Activated T-cell treated with anti-CD3 and anti-CD28 coated beads, Interleukin-2, amount 50 U/mL, for 48 hours (primary cell): ENCODE measurements at places on chromosomes 13 and 19.
A peak's percentile ranks its signal among the peaks of the same experiment; 100 is the strongest.

- peak; percentile 60 for DNase-seq
Measured at GRCh38 chr19:49058562-49058961, 1.0 kb upstream of the CGB7 start.

DNA sequence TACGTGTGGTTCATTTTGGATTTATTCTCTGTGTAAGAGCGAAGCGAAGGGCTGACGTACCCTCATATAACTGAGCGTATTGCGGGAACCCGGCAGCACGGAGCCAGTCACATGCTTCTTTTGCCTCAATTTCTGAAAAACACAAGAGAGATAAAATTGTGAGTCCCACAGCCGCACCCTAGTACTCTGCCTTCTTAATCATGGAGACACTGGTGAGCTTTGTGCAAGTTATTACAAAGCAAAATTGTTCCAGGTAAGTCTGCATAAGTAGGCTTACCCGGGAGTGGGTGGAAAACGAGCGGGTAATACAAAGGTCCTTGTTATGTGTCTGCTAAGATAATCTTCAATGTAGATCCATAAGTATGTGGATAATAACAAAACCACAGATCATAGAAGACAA is 118.1 kb downstream of the STARD13 start:
- no peak for DNase-seq

GRCh38 chr19:18795540-18795939 is 4.4 kb upstream of the COMP start:
- no peak for DNase-seq

DNA sequence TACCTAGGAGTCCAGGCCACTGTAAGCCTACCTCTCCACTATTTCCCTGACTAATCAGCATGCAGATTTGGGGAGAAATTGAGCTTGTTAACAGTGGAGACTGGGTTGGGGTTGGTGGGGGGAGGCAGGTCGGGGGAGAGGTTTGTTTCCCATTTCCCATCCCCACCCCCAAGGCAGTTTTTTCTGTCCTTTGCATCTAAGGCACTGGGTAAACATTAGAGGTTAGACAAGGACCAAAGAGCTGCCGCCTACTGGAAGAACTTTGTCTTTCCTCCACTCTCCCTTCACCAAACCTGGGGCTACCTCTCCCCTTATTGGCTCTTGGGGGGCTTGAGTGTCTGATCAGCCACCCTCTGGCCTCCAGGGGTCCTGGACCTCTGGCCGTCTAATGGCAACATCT is 953 bp downstream of the KCNN4 start:
- peak; percentile 39 for DNase-seq

- no peak for DNase-seq
Measured at GRCh38 chr13:62357887-62358645, 942.4 kb upstream of the PCDH20 start.

- no peak for DNase-seq
Measured at GRCh38 chr13:22047785-22048104, 376.9 kb downstream of the FGF9 start.

DNA sequence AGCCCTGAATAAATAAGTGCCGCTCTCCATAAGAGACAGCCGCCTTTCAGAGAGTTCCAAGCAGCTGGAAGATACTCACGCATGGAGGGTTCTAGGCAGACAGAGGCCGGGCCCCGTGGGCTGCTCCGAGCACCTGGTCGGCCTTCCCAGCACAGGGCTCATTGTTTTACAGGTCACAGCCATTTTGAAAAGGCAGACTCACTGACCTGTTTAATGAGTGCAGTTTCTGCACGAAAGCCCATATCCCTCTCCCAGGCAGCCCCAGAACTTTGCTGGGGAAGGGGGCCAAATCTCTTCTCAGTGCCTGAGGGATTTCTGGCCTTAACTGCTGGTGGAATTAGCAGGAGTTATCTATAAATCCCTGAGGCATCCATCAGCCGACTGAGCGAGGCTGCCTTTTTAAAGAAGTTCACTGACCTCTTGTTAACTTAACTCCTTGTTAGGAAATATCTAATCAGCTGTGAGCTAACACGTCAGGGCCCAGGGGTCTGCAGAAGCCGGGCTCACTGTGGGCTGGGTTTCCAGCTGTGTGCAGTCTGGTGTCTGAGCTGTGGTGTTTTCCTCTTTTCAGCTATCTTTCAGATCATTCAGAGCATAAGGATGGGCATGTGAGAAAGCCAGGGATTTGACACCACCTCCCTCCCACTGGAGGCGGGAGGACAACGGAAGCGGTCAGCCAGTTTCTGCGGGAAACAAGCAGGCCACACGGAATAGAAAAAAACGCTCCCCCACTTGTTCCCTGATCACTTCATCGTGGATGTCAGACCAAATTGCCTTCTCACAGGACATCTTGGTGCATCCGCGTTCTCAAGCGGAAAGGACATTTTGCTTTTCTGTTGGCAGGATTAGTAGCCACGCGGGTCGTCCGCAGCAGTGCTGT is 23.3 kb downstream of the SERP2 start:
- no peak for DNase-seq

DNA sequence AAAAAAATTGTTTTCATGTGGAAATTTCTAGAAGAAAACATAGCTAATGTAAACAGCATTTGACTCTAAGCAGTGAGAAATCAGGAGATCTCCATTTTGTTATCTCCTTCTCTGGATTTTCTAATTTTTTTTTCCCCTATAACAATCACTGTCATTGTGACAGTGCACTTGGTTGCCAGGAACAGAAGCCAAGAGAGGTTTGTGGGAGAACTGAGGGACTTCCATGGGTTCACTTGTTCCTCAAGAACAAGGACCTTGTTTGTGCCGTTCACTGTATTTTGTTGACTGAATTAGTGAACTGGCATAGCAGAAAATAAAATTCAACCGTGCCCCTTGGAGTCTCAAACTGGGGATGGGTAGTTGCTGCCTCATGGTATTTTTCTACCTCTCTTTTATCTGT is 17.1 kb downstream of the SHISA7 start:
- no peak for DNase-seq

GRCh38 chr19:52662631-52663030 is 24.5 kb upstream of the ZNF83 start:
- no peak for DNase-seq

GRCh38 chr13:113976711-113977684 is 3.1 kb upstream of the C13orf46 start:
- DNase-seq = no peak

- no peak for DNase-seq
Measured at GRCh38 chr19:55424518-55424917, 16.9 kb upstream of the UBE2S start.

DNA sequence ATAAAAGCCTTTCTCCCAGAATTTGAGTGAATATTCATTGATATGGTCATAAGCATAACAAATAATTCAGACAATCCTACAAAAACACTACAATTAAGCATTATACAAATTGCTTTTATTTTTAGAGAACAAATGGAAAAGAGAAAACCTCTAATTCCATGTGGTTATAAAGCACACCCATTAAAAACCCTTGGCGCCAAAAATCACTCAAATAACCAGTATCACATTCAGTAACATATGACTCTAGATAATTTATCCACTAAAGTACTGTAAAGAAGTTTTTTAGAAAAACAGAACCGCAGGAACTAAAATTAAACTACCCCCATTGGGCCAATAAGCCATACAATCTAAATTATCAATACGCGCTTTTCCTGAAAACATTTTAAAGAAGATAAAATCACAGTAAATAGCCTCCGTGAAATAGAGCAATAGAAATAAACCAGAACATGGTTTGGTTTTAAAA is 569 bp downstream of the LCP1 start:
- DNase-seq = no peak

GRCh38 chr19:29062475-29063435 is 150.2 kb downstream of the UQCRFS1 start:
- no peak for DNase-seq

- no peak for DNase-seq
Measured at GRCh38 chr19:5818594-5818993, 13.7 kb downstream of the NRTN start.

DNA sequence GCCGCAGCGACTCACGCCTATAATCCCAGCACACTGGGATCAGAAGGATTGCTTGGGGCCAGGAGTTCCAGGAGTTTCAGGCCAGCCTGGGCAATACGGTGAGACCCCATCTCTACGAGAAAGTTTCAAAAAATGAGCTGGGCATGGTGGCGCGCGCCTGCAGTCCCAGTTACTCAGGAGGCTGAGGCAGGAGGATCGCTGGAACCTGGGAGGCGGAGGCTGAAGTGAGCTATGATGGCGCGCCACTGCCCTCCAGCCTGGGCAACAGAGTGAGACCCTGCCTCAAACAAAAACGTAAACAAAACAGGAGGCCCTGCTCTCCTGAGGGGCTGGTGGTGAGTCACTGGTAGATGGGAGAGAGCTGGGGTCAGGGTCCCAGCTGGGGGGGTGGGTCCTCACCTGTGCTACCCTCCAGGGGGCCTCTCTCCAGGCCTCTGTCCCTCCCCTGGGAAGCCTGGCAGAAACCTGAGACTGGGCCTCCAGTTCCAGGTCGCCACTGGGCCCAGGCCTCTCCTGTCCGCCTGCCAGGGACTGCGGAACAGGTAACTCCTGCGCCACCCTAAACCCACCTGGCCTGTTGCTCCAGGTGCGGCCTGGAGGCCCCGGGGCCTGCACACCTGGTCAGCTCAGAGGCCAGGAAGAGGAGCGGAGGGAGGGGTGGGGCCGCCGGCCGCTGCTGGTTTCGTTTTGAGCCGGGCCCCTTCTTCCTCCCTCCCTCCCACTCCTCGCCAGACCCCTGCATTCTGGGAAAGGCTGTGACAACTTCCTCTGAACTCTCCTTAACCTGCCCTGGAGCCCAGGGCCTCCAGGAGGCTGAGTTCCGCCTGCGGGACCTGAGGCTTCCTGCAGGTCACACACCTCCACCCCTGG is 17.2 kb upstream of the ZBTB7A start:
- no peak for DNase-seq

- peak; percentile 30 for DNase-seq
Measured at GRCh38 chr13:35475960-35476943, at the start of gene MAB21L1. Gene MAB21L1, minus strand, starts transcription at chr13:35476689. Its CDS starts 551 bp downstream, at chr13:35476138.

DNA sequence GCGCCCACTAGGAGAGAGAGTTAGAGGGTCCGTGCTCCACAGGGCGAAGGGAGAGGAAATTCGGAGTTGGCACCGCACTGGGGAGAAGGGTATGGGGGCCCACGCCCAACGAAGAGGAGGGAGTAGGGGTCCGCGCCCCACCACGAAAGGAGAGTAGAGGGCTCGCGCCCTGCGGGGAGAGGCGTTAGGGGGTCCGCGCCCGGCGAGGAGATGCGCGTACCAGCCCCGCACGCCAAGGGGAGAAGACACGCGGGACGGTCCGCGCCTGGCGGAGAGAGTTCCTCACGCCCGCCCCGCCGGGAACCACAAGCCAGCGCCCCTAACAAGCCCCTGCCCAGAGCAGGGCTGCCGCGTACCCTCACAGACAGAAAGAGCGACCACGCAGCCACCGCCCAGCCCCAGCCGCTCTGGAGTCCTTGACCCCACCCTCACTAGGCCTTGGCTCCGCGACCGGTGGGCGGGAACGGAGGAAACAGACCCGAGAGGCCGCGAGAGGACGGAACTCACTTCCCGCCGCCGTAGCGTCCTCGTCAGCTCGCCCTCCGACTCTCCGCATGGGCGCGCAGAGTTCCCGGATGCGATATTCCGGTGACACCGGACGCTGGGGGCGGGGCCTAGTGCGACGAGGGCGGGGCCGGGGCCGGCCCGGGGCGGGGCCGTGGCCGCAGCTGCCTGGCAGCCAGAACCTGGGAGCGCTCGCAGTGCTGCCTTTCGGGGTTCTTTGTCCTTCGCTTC is 20.0 kb upstream of the ZSCAN18 start:
- no peak for DNase-seq

DNA sequence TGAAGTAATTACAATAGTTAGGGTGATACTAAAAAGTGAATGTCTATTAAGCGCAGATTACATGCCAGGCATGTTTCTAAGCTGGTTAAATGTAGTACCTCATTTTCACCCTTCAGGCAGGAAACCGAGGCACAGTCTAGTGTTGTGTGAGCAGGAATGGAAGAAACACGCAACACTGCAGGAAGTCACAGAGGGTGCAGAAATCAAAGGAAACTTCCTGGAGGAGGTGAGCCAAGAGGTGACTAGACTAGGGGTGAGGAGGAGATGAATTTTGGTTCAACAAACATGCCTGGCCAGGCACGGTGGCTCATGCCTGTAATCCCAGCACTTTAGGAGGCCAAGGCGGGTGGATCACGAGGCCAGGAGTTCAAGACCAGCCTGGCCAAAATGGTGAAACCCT is 41.8 kb downstream of the ZNF473 start:
- DNase-seq = no peak

- DNase-seq = no peak
Measured at GRCh38 chr19:42229855-42230351, 9.8 kb downstream of the ZNF526 start.

DNA sequence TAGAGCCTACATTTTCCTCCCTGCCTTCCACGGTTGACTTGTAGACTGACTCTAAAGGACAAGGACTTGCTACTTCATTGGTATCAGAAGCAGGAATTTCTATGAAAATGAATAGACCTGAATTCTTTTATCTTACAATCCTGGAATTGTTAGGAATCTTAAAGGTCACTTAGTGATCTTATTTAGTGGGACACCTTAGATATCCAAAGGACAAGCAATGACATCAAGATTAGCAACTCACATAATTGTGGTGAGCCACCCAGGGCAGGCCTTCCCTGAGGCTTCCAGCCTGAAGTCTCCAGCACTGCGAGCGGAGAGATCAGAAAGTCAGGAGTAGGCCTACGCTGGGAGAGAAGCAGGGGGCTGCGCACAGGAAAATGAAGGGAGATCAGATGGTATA is 37.8 kb downstream of the KLF5 start:
- no peak for DNase-seq

GRCh38 chr13:102289606-102290005 is 112.2 kb downstream of the FGF14 start:
- no peak for DNase-seq

GRCh38 chr13:41064493-41064892 is 3.2 kb downstream of the WBP4 start:
- DNase-seq = no peak

DNA sequence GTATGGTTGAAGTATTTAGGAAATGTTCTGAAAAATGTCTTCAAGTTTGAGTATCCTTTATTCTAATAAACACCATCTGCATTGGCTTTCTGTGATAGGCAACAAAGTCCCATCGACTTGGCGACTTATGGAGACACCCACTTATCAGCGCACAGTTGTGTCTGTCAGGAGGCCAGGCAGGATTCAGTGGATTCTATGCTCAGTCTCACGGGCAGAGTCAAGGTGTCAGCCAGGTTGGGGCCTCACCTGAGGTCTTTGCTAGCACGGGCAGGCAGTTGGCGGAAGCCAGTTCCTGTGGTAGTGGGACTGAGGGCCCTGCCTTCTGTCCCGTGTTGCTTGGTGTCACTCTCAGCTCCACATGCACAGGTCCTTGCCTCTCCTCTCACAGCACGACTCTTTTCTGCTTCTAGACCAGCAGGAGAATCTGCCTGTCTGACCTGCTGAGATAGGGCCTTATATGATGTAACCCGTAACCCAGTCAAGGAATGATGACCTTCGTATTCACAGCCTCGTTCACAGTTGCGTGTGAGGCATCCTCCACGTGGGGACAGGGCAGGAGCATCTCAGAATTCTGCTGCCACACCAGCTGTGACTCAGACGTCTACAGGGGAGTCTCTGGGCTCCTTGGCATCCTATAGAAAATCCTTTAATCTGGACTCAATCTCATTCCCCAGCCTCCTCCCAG is 10.0 kb downstream of the CUL4A start:
- DNase-seq = no peak
